Astrocyte of the spinal cord (primary cell): ENCODE measurements at places on chromosomes 12 and 14.

DNA sequence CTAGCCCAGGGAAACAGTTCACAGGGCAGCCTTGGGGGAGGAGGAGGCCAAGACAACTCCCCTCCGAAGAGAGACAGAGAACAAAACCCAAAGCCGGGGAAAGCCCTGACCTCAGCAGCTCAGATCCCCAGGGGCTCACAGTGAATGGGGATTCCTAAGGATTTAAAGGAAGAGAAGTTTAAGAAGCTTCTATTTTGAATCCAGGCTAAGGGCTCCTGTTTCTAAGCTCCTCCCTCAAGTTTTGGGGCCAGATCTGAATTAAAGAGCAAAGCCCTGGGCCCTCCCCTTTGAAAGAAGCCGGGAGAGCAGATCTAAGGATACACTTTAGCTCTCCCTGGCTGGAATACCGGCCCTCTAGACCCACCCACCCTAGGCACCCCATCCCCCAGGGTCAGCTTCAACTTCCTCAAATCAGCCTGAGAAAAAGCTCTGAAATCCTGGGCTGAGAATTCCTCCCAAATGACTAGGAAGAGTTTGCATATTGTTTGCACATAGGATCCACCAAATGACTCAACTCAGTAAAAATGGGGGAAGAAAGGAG, 3.9 kb downstream of the KDM2B start:
- peak; percentile 84 for DNase-seq

DNA sequence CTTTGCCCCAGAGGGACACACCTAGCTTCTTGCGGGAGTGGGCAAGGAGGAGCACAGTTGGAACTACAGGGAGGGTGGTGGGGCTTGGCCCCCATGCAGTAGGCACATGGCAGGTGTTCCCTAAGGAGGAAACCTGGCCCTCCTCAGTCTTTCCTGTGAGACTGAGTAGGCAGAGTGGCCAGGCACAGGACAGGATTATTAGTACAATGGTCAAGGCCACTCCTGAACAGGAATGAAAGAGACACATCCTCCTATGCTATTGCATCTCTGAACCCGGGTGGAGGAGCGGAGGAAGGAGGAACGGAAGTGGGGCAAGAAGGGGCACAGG, 846 bp downstream of the MYO1A start:
- no peak for DNase-seq

GRCh38 chr14:67919259-67920032, 99.9 kb downstream of the RAD51B start:
- no peak for DNase-seq

DNA sequence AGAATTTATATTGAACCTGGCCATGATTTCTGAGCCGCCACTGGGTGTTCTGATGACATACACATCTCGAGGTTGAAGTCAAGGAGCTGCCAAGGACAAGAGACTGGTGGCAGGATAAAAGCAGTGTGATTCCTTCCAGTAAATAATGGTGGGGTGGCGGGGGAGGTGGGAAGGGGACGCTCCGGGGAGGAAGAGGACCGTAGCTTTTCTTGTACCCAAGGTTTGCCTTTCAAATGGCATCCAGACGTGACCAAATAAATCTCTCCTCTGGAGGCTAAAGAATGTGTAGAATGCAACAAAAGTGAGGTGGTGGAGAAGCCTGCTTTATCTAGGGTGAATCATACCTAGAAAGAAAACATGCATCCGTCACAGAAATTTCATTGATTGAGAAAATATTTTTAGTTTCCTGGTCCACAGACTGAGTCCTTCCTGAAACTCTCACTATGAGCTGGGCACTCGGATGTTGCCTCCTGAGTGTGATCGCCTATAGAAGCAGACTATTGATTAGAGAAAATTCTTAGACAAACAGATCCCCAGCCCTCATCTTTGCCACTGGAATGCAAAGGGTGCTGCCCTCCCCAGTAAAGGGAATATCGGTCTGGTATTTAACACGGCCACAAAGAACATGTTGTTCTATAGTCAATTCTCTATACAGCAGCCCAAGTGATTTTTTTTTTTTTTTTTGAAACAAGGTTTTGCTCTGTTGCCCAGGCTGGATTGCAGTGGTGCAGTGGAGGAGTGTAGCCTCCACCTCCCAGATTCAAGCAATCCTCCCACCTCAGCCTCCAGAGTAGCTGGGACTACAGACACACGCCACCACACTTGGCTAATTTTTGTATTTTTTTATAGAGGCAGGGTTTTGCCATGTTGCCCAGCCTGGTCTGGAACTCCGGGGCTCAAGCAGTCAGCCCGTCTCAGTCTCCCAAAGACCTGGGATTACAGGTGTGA, 112.1 kb downstream of the DPF3 start:
- peak; percentile 81 for DNase-seq

GRCh38 chr12:103833891-103834290, 7.1 kb downstream of the NT5DC3 start:
- DNase-seq, result no peak

DNA sequence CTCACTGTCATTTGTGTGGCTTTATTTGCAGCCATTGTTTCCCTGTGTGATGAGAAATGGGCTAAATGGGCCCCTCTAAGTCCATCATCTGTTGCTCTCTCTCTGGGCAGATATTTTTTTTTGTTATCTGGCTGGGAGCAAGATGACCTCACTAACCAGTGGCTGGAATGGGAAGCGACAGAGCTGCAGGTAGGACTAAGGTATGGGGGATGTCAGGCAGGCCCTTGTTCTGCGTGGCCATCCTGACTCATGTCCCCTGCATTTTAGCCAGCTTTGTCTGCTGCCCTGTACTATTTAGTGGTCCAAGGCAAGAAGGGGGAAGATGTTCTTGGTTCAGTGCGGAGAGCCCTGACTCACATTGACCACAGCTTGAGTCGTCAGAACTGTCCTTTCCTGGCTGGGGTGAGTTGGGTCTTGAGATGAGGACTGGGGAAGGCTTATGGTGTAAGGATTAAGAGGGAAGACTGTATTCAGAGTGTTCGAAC, 1.3 kb downstream of the MARS1 start:
- no peak for DNase-seq

- DNase-seq, result peak; percentile 83
Measured at GRCh38 chr14:54683882-54684794, 117.2 kb downstream of the SAMD4A start.

GRCh38 chr14:100673085-100673806, 53.4 kb upstream of the DLK1 start:
- no peak for DNase-seq

DNA sequence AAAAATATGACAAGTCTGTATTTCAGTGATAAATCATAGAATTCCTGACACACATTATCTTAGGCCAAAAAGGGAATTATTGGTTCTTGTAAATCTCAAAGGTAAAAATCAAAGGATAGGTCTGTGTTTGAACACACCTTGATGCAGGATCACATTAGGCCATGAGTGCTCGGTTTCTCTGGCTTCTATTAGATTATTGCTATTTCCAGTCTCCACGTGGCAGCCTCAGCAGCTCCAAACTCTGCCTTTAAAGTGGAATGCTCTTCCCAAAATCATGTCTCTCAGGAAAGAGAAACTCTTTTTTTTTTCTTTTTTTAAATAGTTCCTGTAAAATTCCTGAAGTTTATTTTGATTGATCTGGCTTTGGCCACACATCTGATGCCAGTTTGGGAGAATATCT, 105.6 kb upstream of the FRMD6 start:
- no peak for DNase-seq

GRCh38 chr12:99455350-99456035, 192.1 kb upstream of the GARIN6 start:
- DNase-seq, result peak; percentile 94

- DNase-seq, result no peak
Measured at GRCh38 chr12:50711121-50711520, 52.8 kb upstream of the ATF1 start.
